NCI-H146 (cell line): ENCODE measurements at places on chromosomes 6 and 20.

GRCh38 chr6:69005199-69005598, 370.1 kb downstream of the ADGRB3 start:
- DNase-seq = no peak

DNA sequence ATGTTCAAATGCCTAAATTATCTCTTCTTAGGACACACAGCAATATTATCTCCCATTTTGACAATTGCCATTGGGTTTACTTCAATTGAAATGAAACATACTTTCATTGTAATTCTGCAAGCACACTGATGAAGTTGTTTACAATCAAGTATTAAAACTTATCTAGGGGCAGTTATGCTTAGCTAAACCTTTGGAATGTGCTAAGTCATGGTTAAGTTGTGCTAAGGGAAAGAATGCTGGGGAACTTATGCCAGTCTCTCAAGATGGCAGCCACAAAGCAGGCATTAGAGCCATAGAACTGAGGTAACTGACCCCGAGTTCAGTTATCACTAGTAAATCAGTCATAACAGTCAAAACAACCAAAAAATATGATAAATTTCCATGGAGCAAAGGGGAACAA, 59.1 kb upstream of the NT5E start:
- no peak for DNase-seq

DNA sequence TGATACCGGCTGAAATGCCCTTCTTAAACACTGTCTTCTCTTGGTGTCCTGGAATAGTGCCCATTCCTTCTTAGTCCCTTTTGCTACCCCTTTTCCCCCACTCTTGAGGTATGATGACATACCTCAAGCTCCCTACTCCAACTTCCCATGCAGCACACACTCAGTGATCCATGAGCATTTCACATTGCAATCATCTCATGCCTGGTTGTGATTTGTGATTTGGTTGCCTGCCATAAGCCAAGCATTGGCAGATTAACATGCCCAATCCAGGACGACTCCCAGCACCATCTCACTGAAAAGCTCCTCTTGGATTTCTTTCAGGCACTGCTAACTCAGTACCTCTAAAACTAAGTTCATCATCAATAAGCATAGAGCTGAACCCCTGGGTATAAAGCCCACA, 14.7 kb upstream of the PTPRA start:
- DNase-seq = no peak

DNA sequence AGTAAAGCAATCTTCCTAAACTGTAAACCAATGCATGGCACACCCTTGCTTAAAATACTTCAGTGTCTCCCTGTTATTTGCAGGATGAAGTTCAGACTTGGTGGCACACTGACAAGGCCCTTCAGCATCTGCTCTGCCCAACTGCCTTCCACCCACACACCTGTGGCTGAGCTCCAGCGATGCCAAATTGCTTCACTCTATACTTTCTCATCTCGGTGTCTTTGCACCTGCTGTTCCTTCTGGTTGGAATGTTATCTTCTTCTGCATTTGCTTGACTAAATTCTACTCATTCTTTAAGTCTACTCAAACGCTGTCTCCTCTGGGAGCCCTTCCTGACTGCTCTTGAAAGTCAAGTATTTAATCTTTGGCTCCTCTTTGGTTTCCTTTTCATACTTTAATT, 100.1 kb upstream of the SUPT3H start:
- no peak for DNase-seq

- no peak for DNase-seq
These were observed 28.2 kb downstream of the HLA-F start for GRCh38 chr6:29751480-29751879.

- peak; percentile 98 for DNase-seq
These were observed 179.7 kb upstream of the MYLIP start for GRCh38 chr6:15948930-15949900.

DNA sequence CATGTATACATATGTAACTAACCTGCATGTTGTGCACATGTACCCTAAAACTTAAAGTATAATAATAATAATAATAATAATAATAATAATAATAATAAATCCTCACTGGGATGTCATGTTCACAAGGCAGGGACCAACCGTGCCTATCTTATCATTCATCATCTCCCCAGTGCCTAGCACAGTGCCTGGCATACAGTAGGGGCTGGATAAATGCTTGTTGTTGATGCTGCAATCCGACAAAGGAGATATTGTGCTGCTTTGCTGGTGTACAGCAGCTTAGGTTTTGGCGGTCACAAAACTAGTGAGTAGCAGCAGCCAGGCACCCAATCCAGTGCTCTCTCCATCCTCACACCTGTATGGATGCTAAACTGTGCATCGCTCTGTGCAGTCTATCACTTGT, 94.1 kb upstream of the ASF1A start:
- DNase-seq = no peak

- no peak for DNase-seq
These were observed 86.4 kb downstream of the FKBP5 start for GRCh38 chr6:35602133-35602946.

DNA sequence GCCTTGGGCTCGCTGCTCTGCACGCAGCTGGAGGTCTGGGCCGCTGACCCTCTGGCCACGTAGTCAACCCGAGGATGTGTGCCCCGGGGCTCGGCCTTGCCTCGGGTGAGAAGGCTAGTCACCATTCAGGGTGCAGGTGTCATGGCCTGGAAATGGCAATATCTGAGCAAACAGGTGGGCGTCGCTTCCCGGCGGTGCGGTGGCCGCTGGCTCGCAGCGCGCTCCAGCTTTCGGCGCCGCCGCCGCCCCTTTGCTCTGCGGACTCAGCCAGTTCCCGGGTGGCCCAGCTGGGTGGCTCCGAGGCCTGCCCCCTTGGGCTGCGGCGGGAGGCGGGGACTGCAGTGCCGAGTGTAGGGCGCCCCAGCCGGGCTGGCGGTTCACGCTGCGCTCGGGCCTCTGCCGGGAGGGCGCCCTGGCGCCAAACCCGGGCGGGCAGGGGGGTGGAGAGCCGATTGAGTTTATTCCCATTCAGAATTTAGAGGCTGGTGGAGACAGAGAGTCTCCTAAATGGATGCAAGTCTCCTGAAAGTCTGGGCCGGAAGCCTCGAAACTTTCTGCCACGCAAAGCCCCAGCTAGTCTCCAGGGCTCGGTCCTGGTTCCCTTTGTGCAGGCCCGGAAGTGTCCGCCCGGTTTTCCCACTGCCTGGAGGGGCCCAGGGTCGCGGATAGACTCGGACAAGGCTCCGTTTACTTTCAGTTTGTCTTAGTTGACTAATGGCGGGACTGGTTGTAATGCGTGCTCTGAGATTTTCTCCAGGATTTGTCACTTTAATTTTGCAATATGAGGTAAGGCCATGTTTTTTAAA, 11.3 kb upstream of the TFAP2A start:
- no peak for DNase-seq

- no peak for DNase-seq
These were observed 12.0 kb downstream of the SLC2A10 start for GRCh38 chr20:46721476-46721875.

- no peak for DNase-seq
These were observed 7.8 kb downstream of the PTGIS start for GRCh38 chr20:49560186-49560585.

DNA sequence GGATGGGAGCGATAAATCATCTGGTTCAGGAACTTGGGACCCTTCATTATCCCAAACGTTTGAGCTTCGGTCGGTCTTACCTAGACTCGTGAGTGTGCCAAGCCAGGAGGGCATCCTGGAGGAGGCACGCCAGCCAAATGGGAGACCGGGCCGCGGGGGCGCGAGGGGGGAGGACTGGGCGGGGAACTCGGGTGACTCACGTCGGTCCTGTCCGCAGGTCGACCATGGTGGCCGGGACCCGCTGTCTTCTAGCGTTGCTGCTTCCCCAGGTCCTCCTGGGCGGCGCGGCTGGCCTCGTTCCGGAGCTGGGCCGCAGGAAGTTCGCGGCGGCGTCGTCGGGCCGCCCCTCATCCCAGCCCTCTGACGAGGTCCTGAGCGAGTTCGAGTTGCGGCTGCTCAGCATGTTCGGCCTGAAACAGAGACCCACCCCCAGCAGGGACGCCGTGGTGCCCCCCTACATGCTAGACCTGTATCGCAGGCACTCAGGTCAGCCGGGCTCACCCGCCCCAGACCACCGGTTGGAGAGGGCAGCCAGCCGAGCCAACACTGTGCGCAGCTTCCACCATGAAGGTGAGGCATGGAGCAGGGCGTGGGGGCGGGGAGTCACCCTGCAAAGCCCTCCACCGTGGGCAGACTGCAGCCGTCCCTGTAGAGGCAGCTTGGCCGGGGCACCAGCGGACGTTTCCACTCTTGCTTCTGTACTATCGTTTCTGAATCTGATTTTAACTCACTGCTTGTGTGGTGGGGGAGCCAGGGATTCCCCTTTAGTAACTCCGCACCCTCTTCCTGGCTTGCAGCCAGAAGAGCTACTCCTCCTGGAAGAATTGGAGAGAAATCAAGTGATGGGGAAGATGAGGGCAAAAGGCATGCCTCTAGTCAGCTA, 2.7 kb downstream of the BMP2 start:
- DNase-seq = no peak

DNA sequence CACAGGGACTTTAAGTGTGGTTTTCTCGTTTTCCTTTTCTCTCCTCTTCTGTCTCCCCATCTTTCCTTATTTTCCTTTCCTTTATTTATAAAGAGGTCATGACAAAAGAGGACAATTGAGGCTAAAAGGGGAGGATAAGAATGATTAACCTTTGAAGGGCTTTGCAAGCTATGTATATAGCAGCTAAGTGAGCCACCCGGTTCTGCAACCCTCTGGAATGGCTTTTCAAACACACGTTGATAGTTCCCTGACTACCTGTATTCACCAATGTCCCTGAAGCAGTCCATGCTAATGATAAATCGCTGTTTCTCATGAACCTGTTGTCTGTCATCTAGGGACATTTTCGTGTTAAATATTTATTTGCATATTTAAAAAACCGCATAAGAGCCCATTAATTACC, 124.4 kb upstream of the RALGAPA2 start:
- DNase-seq = no peak

- DNase-seq = peak; percentile 40
These were observed 115.2 kb upstream of the NXT1 start for GRCh38 chr20:23235173-23236027.

DNA sequence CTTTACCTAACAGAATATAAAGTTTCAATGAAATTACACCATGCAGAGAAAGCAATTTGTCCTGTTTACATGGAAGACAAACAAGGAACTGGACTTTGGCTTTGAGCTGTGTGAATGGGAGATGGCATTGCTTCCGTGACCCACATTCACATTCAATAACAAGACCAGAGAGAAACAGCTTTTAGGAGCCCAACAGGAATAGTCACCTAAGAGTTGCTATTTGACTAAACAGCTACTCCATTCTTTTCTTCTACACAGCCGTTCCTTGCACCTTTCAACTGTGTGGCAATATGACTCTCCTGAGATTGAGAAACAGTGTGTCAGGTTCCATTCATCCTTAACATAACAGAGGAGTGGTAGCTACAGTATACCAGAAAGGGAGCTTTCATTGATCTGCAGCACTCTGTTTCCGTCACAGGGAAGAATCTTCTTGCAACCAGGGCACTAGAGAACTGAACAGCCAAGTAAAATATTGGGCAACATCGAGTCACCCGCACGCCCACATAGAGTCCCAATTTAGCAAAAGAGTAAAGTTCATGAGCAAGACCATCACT, 355.1 kb downstream of the HAO1 start:
- peak; percentile 61 for DNase-seq

DNA sequence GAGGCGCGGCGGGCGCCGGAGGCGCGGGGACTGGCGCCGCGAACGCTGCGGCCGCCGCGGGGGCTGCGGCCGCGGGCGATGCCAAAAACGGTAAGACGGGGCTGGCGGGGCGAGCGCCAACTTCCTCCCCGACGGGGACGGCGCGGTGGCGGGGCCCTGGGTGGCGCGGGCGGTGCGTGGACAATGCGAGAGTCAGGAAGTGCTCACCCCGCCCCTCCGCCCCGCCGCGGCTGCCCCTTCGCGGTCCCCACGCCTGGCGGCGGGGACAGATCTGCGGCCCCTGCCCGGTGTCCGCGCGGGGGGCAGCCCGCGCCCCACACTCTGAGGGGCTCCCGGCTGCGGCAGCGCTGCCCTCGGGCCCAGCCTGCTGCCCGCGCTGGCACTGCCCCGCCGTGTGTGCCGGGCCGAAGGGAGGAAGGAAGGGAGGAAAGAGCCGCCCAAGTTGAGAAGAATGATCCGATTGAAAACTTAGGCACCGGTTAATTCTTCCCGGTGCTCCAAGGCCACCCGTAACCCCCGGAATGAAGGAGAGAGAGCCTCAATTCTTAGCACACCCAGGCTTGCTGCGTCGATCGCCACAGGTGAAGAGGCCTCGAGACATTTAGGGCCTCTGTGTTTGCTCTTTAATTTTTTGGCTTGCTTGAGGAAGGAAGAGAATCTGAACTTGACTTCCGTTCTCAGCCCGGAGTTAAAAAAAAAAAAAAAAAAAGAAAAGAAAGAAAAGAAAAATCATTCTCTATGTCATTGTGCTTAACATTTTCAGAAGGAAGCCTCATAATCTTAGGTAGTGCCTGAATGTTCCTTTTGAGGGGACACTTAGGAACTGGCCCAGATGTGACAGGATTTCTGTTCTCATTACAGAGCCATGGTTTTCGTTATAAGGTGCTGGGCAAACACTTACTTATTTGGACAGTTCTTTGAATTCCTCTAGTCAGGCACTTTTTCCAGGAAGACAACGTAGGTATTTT, 982 bp downstream of the HECA start:
- peak; percentile 55 for DNase-seq

DNA sequence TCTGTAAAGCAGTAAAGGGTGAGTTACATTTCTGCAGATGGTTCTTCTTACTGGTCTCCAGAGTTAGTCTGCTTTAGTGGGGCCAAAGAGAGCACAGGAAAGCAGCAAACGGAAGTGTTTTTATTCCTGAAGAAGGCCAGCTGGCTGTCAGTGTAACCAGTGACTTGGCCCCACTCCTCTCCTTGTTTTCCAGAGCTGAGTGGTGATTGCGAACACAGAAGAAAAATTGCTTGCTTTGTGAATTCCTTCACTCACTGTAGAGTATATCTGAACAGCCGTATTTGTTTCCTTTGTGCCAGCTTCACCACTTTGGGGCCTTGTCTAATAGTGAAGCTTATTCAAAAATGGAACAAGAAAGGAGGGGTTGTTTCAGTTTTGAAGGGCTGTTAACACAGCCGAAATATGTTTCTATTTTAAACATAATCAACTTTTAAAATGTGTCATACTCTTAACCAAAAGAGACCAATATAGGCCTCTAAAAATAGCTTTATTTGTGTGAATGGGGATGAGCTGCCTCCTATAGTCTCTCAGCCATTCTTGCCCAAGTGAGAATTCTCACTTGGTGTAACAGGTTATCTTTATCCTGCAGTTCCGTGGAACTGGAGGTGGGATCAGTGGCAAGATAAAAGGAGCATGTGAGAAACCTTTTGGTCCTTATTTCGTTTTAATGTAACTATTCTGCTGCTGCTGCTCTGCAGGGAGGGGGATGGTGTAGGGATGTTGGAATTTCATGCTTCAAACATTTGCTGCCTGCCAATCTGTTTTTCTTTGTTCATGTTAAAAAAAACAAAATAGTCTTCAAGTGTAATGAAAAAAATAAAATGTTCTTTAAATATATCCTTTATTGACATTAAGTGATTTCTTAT, 37.8 kb downstream of the ZC2HC1B start:
- no peak for DNase-seq
